ENCODE measurements at places on chromosomes 3 and 15.

GRCh38 chr3:189121092-189121491 is 50.7 kb upstream of the TPRG1 start:
- no peak for DNase-seq

DNA sequence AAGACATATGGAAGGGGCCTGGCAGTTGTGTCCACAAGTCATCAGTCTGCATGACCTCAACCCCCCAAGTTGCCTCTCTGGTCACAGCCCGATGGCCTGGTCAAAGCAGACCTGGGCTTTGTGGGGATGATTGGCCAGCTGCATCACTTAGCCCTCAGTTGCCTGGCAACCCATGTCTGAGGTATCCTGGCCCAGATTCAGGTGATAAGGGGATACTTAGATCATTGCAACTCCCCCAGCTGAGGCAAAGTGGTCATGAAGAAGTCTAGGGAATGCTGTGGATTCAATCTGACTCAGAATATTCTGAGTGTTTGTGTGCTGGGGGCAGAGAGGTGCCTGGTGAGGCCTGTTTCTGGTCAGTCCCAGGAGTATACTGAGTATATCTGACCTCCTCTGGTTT is 5.0 kb downstream of the GPR156 start:
- DNase-seq = no peak

GRCh38 chr3:101466465-101467309 is 46.3 kb downstream of the SENP7 start:
- no peak for DNase-seq

- DNase-seq = no peak
Measured at GRCh38 chr3:191138937-191139336, 60.1 kb upstream of the OSTN start.

GRCh38 chr3:169695031-169695430 is 31.5 kb upstream of the MECOM start:
- no peak for DNase-seq

- DNase-seq = no peak
Measured at GRCh38 chr3:108728934-108729333, 28.3 kb downstream of the RETNLB start.

DNA sequence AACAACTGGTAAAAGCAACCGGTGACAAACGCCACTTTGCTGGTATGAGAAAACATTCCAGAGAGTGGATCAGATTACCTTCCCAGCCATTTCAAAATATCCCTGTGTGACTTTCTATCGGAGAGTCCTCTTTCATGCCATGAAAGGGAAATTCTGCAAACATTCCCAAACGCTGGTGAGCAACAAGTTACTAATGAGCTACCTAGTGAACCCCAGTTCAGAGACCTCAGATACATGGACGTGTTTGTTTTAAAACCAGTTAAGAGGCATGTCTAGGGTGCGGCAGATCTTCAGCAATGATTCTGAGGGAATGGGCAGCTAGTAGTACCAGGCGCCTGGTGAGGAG is 418.2 kb upstream of the NR2F2 start:
- DNase-seq = no peak

GRCh38 chr15:39172380-39173281 is 408.2 kb upstream of the THBS1 start:
- DNase-seq = no peak

- no peak for DNase-seq
Measured at GRCh38 chr3:16253601-16254000, 11.1 kb downstream of the DPH3 start.

DNA sequence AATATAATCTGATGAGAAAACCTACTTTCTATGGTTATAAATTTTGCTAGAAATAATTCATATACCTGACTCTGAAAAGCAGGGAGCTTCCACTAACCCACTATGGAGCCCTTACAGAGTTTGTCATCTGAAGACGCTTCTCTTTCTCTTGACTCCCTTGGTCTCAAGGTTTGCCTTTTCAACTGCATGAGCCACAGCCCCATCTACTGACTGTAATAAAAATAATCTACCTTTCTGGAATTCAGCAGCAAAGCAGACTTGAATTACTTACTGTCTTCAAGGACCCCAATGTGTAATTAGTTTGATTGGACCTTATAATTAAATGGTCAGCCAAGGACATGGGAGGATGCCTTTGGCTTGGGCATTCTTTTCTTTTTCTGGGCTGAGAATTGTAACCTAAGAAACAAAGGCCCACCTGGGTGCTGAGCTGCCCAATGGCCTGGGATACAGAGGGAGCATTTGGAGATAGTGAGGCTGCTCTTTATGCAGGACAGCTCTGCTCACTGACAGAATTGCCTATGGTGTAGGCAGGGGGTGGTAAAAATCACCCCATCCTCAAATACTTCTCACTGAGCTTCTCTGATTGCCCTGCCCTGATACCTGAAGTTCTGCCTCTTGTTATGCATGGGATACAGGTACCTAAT is 178.6 kb upstream of the TRIM42 start:
- DNase-seq = no peak

GRCh38 chr15:41862515-41863116 is 24.0 kb downstream of the PLA2G4B start:
- DNase-seq = no peak

- DNase-seq = no peak
Measured at GRCh38 chr15:78007964-78008886, 69.3 kb downstream of the TBC1D2B start.

DNA sequence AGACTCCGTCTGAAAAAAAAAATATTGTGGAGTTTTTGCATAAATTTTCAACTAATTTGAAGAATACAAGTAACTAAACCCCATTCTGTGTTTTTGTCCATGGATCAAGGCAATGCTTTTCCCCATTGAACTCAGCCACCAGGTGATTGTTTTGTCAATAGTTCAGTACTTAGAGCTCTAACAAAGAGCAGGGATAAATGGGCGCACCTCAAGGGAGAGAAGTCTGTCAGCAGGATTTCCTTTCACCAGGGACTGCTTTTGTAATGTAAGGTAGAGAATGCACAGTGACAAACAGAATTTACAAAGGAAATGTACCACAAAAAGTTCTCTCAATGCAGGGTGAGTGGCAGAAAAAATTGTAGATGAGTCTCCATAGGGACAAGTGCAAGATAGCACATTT is 10.8 kb upstream of the ATP13A5 start:
- no peak for DNase-seq

- no peak for DNase-seq
Measured at GRCh38 chr15:77022646-77023575, 28.0 kb downstream of the PSTPIP1 start.

- no peak for DNase-seq
Measured at GRCh38 chr15:47839233-47839825, 122.0 kb downstream of the SEMA6D start.

GRCh38 chr3:75192146-75192616 is 471.9 kb upstream of the FRG2C start:
- DNase-seq = peak; percentile 1

DNA sequence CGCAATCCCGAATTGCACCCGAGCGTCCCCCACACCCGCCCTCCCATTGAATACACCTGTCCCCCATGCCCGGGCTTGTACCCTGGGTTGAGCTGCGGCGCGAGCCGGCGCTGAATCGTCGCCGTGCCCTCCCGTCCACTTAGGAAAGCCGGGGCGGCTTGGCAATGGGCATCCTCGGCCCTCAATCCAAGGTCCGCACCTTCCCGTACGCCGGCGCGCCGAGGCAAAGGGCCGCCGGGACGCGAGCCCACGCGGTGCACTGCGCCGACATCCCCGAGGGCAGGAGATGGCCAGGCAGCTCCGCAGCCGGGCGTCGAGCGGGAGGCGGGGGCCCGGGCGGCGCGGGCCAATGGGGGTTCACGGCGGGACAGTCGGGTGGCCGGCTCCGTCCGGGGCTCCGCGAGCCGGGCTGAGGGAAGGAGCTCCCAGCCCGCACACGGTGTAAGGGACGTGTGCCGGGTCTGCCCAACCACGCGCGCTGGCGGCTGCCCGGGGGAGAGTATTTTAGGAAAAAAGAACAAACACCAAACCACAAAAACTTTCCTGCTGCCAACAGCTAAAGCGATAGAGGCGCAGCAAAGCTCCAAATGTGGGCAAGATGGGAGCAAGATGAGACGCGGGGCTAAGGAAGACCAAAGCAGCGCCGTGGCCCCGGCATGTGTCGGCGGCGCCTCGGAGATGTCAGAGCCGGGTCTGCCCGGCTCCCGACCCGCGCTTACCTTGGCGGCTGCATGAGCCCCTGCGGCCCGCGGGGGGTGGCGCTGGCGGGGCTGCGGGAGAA is 621 bp downstream of the RGMA start:
- no peak for DNase-seq

DNA sequence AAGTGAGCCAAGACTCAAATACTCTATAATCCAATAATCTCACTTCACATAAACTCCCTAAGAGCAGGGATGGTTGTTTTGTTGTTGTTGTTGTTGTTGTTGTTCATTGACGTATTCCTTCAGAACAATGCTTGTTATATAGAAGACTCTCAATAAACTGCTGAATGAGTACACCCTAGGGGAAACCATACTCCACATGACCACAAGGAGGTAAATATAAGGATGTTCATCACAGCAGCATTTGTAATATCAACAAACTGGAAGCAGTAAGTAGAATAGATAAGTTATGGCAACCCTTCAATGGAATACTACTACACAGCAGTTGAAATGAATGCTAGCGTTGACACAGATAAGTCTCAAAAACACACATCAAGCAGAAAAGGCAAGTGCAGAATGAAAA is 62.4 kb upstream of the STIMATE start:
- no peak for DNase-seq

DNA sequence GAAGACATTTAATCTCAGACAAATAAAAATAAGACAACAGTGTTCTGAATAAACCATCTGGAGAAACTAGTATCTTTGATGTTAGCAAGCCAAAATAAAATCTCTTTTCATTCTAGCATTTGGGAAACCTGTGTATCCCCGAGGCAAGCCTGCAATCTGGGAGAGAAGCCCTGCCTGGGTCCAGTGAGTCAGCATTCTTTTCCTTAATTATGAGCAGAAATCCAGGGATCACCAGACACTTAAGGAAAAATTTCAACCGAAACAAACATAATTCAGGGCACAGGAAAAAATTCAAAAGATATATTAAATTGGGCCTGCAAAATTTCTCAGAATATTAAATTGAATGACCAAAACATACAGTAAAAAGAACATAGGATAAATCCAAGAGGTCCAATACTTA is 4.2 kb downstream of the NCBP2 start:
- DNase-seq = no peak

- no peak for DNase-seq
Measured at GRCh38 chr15:78619022-78619950, 1.5 kb downstream of the CHRNA3 start.

GRCh38 chr3:40258555-40258954 is 51.0 kb upstream of the EIF1B start:
- no peak for DNase-seq

GRCh38 chr3:179558742-179559364 is 3.9 kb upstream of the ACTL6A start:
- DNase-seq = no peak

DNA sequence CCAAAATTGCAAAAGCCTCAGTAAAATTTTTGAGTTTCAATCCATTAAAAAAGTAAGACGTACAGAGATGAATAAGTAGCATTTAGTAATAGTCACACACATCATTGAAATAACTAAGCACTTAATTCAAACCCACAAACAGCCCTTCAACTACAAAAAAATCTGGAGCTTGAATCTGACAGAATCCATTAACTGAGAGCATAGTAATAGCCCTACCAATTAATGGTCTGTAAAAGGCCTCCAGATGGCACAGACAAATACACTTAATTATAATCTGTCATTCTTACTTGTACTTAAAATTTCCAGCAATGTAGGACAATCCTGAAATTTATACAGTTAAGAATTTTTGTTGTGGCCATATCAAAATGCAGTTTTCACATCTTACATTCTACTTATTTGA is 246.9 kb downstream of the VGLL3 start:
- no peak for DNase-seq

- no peak for DNase-seq
Measured at GRCh38 chr3:107524326-107524840, 1.6 kb downstream of the BBX start.

- no peak for DNase-seq
Measured at GRCh38 chr15:94383041-94383440, 151.7 kb downstream of the MCTP2 start.

GRCh38 chr3:97438131-97438530 is 326.4 kb upstream of the ARL6 start:
- no peak for DNase-seq

DNA sequence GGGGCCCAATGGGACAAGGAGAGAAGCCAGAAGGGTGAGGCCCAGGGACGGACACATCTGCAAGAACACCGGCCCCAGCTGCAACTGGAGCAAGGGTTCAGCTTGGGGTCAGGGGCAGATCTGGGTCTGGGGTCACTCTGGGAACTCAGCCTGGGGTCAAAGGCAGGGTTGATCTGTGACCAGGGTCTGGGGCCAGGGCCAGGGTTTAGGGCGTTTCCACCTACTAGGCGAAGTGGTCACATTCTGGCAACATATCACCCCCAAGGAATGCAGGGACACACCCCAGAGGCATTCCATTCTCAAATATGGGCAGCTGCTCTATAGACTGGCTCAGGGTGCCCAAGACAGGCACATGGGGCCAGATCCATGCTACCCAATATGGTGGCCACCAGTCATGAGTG is 9.0 kb downstream of the UROC1 start:
- no peak for DNase-seq

DNA sequence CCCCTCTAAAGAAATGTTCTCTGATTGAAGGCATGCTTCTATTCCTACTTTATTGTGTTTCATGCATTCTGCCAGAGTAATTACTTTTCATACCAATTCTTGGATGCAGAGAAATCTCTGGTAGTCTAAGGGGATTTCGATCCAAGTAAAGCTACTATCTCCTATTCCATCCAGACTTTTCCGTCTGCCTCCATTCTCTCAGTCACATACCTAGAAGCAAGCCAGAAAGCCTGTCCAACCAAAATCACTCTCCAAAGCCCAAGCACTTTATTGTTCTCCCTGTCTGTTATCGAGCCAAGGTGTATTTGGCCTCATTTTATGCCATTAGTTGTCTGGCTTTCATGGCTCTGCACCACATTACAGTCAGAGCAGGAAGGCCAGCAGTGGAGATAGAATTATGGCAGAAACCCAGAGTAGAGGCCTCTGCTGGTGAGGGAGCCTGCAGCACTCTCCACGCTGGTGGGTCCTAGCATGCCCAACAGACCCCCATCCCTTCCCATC is 95.9 kb downstream of the SLC49A4 start:
- no peak for DNase-seq

- DNase-seq = no peak
Measured at GRCh38 chr15:63509056-63509954, 4.9 kb downstream of the USP3 start.

- DNase-seq = no peak
Measured at GRCh38 chr15:88918738-88919137, 5.6 kb upstream of the MFGE8 start.

All from stimulated activated CD8-positive, alpha-beta memory T cell treated with anti-CD3 and anti-CD28 coated beads, Interleukin-4, amount 100 ng/mL, for 1 hour (primary cell).